ENCODE measurements at places on chromosomes 16 and 17. TPM values are rescaled to one million over a fixed set of nuclear protein-coding genes. Genes with fewer than 3 reads are reported as not detected.

DNA sequence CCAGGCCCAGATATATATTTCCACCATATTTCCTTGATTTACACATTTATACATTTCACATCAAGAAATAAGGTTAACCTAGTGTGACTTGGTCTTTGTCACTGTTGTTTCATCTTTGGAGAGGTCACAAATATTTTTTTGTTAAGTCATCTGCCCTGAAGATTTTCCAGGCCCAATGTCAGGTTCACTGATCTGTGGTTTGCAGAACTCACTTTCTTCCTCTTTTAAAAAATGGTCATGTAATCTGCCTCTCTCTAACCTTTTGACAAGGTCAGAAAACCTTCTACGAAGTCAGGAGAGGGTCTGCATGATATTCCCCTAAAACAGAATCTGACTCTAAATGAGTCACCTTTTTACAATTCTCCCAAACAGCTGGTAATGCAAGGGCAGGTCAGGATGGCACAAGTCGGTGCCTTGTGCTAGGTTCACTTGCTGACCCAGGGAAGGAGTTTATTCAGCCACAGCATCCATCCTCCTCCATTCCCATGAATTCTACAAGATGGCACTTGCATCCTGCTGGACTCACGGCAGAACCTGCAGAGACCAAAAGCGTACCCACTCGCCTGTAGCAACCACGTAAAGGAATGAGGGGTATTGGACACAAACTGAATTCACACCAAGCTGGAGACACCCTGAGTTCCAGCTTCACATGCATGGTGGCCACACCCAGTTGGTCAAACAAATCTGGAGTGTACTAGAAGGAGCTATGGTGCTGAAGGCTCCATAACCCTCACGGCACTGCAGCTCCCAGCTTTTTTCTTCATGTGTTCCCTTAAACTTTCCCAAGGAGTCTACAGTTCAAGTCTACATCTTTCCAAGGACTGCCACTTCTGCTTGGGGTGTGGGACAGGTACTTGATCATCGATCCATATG, 1.6 kb upstream of the KIAA0513 start:
- DNase-seq: no peak

- DNase-seq: no peak
These were observed 62.5 kb downstream of the RPH3AL start for GRCh38 chr17:290121-290521.

- DNase-seq: no peak
These were observed 26.0 kb upstream of the NUDT16L1 start for GRCh38 chr16:4667203-4667963.

GRCh38 chr16:51416926-51417325, 265.9 kb upstream of the SALL1 start:
- no peak for DNase-seq

DNA sequence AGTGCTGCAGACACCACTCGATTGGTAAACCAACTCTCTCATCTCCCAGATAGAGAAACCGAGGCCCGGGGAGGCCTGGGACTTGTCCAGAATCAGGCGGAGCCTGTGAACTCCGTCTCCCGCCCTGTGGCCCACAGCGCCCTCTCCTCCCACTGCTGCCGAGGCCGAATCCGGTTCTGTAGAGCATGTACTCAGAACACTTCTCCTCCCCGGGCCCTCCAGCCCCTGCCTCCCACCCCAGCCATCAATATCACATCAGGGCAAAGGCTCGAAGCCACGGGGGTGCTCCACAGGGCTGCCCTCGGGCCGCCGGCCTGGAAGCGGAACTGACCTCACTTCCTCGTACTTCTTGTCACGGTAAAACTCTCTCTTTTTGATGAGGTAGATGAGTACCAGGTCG, 13.0 kb downstream of the EMC6 start:
- no peak for DNase-seq

DNA sequence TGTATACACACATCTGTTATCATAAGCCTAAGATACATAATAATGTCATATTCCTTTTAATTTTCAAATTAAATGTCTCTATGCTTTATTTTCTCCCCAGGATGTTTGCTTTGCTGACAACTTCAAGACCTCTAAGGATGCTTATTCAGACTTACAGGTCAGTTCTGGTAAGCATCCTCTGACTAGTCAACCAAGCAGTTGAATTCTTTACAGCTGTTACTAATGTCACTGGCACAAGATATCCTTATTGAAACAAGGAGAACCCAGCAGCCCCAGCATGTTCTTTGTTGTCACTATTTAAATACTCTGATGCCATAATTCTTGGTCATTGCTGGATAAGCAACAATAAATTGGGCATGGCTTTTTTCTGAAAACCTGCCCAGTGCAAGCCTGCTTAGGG, 232.3 kb upstream of the PMFBP1 start:
- no peak for DNase-seq

The CDH1 gene
- total RNA-seq: 0.71 TPM

The SPATA2L gene
- 16.4 TPM for total RNA-seq

The FBXO39 gene
- total RNA-seq: not detected

The TBC1D3K gene
- total RNA-seq: not detected

The CPNE7 gene
- 18.0 TPM for total RNA-seq

All from activated T-cell treated with anti-CD3 and anti-CD28 coated beads, Interleukin-2, amount 50 U/mL, for 4 hours (primary cell).